T-helper 9 cell (primary cell): ENCODE measurements at places on chromosomes 12 and 14.
A peak's percentile ranks its signal among the peaks of the same experiment; 100 is the strongest.

DNA sequence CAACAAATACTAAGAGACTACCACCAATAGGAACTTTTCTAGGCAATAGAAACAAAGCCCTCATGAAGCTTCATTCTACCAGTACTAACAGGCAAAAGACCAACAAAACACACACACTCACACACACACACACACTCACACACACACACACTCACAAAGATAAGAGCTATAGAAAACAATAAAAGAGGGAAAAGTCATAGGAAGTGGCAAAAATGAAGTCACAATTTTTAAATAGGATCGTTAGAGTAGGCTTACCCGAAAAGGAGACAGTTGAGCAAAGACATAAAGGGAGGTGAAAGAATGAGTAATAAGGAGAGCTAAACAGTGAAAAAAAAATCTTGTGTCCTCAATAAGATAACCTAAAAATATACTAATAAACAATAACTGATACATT is 66.5 kb downstream of the C2CD5 start:
- DNase-seq: no peak

GRCh38 chr12:51403681-51404136 is 12.5 kb upstream of the GALNT6 start:
- DNase-seq: no peak

- no peak for DNase-seq
Observed at GRCh38 chr12:123041042-123041531, 60.6 kb downstream of the ARL6IP4 start.

DNA sequence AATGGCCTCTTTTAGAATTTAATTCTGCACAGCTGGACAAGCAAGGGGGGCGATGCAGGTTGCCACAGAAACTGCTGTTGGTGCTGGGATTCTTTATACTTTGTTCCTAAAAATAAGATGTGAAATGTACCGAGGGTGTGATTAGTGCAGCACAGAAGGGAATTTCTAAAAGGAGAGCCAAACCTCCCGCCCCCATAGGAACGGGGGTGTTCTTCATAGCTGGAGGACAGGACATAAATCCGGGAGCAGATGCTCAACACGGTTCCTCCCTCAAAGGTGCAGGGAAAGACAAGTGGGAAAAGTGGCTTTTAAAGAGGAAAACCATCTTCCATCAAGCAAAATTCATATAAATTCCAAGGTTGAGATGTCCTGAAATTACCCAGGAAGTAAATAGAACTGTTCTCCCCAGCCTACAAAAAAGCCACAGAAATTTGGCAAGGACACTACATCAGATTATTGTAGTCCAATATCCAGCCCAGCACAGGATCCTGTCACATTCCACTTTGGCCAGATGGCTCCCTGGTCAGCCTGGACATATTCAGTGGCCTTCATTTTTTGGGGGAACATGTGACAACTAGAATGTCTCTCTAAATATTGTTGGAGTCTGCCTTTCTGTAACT is 51.4 kb upstream of the TMX1 start:
- no peak for DNase-seq

DNA sequence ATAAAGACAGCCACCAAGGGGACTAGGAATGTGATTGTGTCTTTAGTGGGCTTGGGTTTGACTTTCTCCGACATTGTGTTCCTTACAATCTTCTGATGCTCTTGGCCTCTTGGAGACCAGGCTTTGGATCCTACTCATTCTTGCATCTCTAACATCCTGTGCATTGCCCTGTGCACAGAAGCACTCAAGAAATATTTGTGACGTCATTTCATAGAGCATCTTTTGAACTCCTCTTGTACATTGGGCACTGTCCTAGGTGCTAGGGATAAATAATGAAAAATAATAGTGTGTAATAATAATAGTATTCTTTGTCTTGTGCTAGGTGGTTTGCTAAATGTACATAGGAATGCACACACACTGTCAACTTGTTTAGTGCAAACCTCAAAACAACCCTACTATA is 108.8 kb upstream of the LHX5 start:
- DNase-seq: no peak

GRCh38 chr12:105226219-105226618 is 9.8 kb downstream of the APPL2 start:
- DNase-seq: no peak

DNA sequence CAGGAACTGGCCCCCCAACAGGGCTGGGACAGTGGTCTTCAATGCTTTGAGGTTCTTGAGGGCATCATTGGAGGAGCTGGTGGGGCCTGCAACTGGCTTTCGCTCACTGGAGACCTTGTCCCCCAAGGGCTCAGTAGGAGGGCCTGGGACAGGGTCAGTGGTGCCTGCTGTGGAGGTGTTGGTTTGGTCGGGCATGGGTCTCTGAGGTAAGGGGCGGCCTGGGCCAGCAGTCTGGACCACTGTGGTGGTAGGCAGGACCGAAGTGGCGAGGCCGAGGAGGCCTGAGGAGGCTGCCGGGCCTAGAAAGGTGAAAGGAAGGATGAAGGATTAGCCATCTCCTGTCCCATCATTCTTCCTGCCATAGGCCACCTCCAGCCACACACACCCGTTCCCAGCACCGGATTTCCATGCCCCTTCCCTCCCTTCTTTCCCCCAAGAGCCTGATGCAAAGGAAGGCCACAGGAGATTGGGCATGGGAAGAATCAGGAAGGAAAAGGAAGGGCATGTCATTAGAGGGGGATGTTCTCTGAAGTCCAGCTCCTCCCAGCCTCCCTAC is 28.8 kb downstream of the ZFHX2 start:
- no peak for DNase-seq

GRCh38 chr12:94101738-94102660 is 46.4 kb upstream of the PLXNC1 start:
- DNase-seq: peak; percentile 68

- no peak for DNase-seq
Observed at GRCh38 chr12:2536724-2537123, 258.0 kb upstream of the FKBP4 start.

DNA sequence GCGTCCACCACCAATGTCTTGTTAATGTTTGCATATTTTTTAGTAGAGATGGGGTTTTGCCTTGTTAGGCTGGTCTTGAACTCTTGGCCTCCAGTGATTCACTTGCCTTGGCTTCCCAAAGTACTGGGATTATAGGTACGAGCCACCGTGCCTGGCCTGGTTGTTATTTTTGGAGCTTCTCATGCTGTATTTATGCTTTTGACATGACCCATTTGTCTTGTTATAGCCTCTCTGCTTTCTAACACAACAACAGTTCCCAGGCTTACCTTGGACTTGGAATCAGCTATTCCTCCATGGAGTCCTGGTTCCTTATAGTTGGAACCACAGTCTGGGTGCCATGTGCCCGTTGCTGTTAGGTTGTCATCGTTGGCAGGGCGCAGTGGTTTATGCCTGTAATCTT is 29.7 kb downstream of the ZNF410 start:
- no peak for DNase-seq

DNA sequence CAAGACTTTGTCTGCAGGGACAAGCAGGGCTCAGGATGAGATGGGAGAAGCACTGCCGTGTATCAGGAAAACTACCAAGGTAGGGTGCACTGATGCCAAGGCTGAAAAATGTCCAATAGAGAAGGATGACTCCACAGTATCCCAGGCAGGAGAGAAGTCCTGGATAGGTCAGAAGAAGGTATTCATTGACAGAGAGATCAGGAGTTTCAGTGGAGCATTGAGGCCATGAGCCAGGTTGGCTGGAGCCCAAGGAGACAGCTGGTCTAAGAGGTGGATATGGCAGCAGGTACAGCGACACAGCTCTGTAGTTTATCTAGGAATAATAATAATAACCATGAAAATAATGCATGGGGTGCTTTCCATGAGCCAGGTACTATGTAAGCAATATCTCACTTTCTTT is 180.9 kb downstream of the EXOC5 start:
- no peak for DNase-seq

- no peak for DNase-seq
Observed at GRCh38 chr12:85963326-85963725, 89.2 kb downstream of the NTS start.

DNA sequence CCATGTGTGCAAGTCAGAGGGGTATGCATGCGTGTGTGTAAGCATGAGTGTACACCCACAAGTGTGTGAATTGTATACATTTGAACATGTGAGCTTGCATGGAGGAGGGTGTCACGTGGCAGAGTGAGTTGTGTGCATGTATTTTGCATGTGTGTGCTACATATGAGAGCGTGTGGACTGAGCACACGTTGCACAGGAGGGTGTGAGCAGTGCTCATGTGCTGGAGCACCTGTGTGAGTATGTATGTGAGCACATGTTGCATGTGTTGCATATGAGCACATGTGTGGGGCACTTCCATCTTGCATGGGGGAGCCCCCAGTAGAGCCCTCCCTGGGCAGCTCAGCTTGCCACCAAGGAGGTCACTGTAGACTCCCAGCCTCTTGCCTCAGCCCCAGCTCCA is 180.2 kb upstream of the MYL2 start:
- DNase-seq: no peak

GRCh38 chr14:102474934-102475333 is 34.6 kb downstream of the ANKRD9 start:
- DNase-seq: no peak

- no peak for DNase-seq
Observed at GRCh38 chr14:96418075-96418474, 26.1 kb downstream of the AK7 start.

- no peak for DNase-seq
Observed at GRCh38 chr14:51996148-51996746, 6.9 kb downstream of the RTRAF start.

GRCh38 chr14:59293935-59294661 is 105.6 kb downstream of the DAAM1 start:
- no peak for DNase-seq

GRCh38 chr14:88683119-88683518 is 109.6 kb downstream of the EML5 start:
- DNase-seq: no peak

GRCh38 chr14:69558774-69559173 is 15.9 kb downstream of the CCDC177 start:
- DNase-seq: no peak

DNA sequence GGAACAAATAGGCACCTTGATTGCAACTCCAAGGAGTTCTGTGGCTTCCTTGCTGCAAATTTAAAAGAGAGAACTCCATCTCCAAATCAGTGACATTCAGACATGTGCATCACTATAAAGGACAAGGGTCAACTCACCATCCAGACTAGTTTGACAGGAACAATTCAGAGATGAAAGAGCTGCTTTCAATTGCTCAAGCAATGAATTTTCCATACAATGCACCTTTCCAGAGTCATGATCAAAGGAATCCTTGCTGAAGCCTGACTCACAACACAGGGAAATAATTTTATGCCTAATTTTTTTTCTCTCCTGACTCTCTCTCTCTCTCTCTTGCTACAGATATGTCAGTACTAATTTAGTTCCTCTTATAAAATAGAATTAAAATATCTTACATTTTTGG is 380.5 kb upstream of the GARIN6 start:
- DNase-seq: no peak
